ENCODE measurements at places on chromosomes 4 and X. TPM values are rescaled to one million over a fixed set of nuclear protein-coding genes. Genes with fewer than 3 reads are reported as not detected.

The CUL4B gene
- 35.5 TPM for total RNA-seq

The CPE gene
- 463 TPM for total RNA-seq

The PUDP gene
- total RNA-seq = 4.5 TPM

The DDIT4L gene
- 0.41 TPM for total RNA-seq

The MGAT4D gene
- total RNA-seq = not detected

- DNase-seq = no peak
These were observed 45.6 kb upstream of the CHRNA9 start for GRCh38 chr4:40289366-40290188.

DNA sequence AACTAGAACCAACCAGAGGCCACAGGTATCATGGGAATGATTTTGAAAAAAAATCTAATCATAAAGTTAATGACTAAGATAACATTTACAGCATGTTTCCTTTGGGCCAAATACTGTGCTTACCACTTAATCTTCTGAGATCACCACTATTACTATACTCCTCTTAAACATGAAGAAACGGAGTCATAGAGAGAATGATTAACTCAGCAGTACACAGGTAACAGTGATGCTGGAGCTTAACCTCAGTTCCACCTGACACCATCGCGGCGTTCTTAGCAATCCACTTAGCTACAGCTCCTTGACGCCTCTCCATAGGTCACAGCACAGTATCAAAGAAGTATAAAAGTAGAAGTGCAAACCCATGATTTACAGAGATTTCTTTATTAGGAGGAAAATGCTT is 592.6 kb upstream of the SLIT2 start:
- no peak for DNase-seq

The ARX gene
- 6.1 TPM for total RNA-seq

GRCh38 chr4:31366041-31366440 is 645.9 kb downstream of the PCDH7 start:
- no peak for DNase-seq

DNA sequence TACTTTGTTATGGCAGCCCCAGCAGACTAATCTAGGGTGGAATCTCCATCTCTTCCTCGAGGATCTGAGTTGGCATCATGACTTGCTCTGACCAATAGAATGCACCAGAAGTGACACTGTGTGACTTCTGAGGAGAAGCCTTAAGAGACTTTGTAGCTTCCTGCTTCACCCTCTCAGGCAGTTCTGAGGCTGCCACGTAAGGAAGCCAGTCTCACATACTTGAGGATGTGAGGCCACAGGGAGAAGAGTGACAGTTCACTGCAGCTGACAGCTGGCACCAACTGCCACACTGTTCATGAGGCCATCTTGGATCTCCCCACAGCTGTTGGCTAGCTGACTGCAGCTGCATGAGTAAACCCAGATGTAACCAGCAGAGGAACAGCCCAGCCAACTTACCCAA is 29.3 kb upstream of the BCOR start:
- no peak for DNase-seq

The GYG2 gene
- total RNA-seq = 4.1 TPM

DNA sequence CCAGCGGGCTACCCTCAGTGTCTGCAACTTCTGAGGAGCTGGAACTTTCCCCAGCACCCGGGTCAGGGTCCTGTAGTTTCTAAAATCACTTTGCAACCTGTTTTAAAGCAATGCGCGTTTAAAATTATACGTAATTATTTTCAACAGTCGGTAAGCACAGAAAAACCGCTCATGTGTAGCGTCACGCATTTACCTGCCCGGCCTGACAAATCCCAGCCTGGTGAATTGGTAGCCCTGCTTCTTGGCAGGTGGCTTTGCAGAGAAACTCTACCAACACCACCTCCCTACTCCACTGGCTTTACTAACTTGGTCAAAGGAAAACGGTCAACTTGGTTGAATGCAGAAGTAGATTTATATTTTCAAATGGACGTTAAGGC is 640 bp downstream of the BANK1 start:
- no peak for DNase-seq

- no peak for DNase-seq
These were observed 134.3 kb downstream of the GUCY2F start for GRCh38 chrX:109347632-109348031.

DNA sequence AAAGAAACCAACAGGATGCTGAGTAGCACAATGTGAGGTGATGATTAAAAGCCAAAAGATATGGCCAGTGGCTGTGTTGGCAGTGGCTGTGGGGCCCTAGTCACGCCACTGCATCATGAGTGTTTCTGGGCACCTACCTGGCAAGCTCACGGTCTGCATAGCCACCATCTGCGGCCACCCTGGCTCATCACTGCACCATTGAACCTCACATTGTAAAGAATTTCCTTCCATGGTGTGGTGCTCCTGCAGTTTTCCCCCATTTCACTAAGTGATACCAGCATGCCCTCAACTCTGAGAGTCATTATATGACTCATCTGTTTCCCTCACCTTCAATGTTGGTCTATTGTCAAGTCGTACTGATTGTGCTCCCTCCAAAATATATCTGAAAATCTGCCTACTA is 45.5 kb upstream of the CLNK start:
- no peak for DNase-seq

DNA sequence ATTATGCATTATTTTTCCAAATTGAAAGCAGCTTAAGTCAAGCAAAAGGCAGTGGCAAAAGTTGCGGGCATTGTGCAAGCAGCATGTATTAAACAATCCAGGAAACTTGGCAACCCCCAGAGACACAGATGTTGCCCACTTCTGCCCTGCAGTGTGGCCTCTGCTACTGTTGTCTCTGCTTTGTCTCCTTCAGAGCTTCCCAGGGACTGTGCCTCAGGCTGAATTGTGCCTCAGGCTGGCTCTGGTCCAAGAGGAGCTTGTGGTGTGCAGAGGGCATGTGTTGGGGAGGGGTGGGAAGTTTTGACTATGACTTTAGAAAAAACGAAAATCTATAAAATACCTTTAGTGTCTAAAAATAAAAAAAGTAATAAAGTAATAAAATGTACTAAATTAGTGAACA is 201.4 kb downstream of the CCSER1 start:
- DNase-seq = no peak

DNA sequence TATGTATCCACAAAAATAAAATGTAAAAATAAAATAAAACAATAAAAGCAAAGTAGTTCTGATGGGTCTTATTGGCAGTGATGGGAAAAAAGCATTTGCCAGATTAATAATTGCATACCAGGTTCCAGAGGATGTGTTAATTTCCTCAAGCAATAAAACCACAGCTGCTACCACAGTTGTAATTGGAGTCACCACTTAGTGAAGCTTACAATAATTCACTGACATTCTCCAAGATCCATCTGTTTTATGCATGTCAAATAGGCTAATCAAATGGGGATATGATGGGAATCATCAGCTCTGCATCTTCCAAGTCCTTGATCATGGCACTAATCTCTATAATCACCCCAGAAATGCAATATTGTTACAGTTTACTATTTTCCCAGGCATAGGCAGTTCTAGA is 123.5 kb upstream of the EMCN start:
- DNase-seq = no peak

DNA sequence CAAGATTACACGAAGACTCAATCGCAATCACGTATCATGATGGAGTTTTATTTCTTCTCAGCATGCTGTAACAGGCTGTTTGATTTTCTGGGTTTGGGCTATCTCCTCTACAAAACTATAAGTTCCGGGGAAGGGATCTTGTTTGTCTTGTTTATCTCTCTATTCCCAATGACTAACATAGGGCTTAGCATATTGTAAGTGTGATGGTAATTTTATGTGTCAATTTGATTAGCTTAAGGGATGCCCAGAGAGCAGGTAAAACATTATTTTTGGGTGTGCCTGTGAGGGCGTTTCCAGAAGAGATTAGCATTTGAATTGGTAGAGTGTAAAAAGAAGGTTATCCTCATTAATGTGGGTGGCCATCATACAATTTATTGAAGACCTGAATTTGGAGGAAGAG is 32.8 kb upstream of the C1GALT1C1 start:
- DNase-seq = no peak

The MAGEB1 gene
- total RNA-seq = not detected

DNA sequence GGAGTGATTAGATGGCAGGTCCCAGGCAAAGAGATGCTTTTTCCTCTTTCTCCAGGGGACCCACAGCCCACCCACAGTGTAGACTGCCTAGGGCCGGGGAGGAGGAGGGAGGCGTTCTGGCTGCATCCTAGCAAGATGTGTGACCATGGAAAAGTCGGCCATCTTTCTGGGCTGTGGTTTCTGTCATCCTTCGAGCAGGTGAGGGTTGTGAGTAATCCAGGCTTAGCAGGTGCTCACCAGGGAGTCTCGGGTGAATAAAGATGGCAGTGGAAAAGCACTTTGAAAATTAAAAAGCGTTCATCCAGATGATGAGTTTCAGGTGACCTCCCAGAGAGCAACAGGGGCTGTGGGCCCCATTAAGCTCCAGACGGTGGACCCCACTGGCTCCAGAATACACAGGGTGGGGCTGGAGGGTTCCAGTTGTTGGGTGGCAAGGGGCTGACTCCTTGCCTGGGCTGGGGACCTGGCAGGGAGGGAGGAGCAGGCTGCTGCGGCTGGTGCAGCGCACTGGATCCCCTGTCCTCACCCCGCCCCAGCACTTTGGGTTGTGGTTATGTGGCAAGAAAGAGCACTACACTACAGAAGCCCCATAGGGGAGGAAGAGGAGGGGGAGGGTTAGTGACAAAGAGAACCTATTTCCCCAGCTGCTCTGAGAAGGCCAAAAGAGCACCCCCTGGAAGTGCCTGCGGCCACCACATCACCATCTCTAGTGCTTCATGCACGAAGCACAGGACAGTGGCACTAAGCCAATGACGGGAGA is 23.7 kb downstream of the ELF4 start:
- DNase-seq = no peak

GRCh38 chr4:152780267-152780778 is 569 bp downstream of the ARFIP1 start:
- DNase-seq = no peak

DNA sequence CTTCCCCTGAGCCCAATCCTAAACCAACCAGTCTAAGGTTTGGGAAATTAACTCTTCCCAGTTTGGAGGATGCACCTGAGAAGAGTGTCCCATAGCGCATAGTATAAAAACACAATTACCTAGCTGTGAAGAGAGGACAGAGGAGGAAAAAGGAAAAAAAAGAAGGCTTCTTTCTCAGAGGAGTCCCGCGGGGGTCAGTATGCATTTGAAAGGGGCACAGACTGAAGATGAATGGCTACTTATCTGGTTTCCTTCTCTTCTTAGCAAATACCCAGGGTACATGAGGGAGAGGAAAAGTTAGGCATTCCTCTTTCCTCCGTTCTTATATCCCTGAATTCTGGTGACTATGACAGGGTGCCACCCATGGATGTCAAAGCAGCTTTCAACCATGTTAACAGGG is 96.9 kb downstream of the TMEM47 start:
- DNase-seq = no peak

DNA sequence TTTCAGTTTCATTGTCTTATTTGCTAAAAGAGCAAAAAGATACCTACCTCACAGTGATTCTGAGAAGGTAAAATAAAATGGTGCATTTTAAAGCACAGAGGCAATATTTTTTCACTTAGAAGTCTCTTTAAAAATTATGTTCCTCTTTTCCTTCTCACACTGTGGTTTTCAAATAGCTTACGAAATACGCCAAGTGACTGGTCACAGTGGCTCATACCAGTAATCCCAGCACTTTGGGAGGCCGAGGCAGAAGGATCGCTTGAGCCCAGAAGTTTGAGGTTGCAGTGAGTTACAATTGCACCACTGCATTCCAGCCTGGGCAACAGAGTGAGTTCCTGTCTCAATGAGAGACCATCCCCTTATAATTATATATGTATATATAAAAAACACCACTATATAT is 372.6 kb downstream of the FBXO8 start:
- DNase-seq = no peak

DNA sequence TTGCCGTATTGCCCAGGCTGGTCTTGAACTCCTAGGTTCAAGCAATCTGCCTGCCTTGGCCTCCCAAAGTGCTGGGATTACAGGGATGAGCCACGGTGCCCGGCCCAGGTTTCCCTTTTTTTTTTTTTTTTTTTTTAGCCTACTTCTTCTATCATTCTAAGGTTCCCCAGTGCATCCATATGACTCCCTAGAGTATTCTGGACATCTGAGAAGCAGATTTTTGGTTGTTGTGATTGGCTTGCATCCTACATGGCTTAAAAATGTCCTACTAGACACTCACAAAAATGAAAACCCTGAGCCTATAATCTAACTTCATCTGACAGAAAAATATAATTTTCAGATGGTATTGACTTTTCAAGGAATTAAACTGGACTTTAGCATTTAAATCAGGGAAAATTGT is 41.7 kb downstream of the SMIM14 start:
- DNase-seq = no peak

The APLN gene
- 2.4 TPM for total RNA-seq

- no peak for DNase-seq
These were observed 63.4 kb upstream of the PDE5A start for GRCh38 chr4:119692001-119692400.

DNA sequence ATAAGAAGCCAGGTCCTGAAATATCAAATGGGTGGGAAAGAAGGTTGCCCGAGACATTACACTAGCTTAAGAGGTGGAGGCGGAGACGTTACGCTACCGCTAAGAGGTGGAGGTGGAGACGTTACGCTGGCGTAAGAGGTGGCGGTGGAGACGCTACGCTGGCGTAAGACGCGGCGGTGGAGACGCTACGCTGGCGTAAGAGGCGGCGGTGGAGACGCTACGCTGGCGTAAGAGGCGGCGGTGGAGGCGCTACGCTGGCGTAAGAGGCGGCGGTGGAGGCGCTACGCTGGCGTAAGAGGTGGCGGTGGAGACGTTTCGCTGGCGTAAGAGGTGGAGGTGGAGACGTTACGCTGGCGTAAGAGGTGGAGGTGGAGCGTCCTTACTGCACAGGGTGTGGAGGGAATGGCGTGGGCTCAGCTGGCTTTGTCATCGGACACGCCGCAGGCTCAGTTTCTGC is 12.8 kb downstream of the CYP4V2 start:
- DNase-seq = no peak

The TCEAL6 gene
- total RNA-seq = 9.4 TPM

GRCh38 chrX:72576141-72576894 is 3.7 kb upstream of the HDAC8 start:
- DNase-seq = no peak

The SLC6A8 gene
- total RNA-seq = 12.2 TPM

DNA sequence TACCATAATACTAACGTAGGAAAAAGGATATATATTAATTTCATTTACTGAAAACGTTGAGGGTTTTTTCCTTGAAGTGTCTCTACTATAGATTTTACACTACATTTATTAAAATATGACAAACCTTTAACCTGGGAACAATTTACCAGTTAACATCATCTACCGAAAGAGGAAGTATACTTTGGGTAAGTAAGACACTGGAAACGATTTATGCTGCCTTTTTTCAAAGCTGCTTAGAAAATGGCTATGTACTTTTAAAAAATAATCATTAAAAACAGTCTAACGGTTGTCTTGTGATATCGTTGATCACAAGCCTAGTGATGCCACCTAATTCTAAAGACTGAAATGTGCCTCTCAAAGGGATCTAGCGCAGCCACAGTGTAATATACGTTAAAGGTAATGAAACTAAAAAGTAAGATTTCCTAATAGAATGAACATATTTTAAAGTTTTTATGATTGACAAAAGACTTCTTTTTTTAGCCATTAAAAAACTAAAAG is 50.4 kb downstream of the STX18 start:
- DNase-seq = no peak

The HTATSF1 gene
- 68.5 TPM for total RNA-seq

The CACNA1F gene
- under 0.01 TPM for total RNA-seq

The SPANXA1 gene
- total RNA-seq = not detected

The XPNPEP2 gene
- under 0.01 TPM for total RNA-seq

The ARR3 gene
- total RNA-seq = not detected

The KIF4A gene
- total RNA-seq = 2.9 TPM

The SLC38A5 gene
- total RNA-seq = 25.3 TPM

GRCh38 chr4:150389896-150390530 is 191.9 kb upstream of the MAB21L2 start:
- DNase-seq = no peak

GRCh38 chr4:83561381-83561780 is 25.5 kb downstream of the GPAT3 start:
- DNase-seq = no peak

All from frontal cortex (tissue), 4 donors.